ENCODE measurements at places on chromosomes 11 and 22.
A peak's percentile ranks its signal among the peaks of the same experiment; 100 is the strongest.

DNA sequence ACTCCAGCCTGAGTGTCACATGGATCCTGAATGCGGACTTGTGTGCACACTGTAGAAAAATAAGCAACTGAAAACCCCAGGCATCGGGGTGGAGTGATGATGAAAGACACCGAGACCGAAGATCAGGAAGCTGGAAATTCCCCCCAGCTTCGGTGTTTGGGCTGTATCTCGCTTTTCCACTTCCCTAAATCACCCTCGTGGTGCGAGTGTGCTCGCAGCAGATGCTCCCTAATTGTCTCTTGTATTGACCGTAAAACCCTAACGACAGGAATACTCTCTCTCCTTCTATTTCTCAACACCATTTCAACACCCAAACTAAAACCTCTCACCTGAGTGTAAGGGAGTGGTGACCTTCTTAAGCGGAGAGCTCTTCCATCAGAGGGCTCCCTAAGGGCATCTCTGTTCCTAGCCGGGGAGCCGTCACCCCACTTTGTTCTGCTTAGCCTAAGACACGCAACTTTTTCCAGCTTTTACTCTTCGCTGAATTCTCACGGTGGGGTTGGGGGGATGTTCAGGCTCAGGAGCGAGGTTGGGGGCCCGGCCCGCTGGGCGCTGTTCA, 635 bp upstream of the GRK3 start:
- DNase-seq, result no peak

DNA sequence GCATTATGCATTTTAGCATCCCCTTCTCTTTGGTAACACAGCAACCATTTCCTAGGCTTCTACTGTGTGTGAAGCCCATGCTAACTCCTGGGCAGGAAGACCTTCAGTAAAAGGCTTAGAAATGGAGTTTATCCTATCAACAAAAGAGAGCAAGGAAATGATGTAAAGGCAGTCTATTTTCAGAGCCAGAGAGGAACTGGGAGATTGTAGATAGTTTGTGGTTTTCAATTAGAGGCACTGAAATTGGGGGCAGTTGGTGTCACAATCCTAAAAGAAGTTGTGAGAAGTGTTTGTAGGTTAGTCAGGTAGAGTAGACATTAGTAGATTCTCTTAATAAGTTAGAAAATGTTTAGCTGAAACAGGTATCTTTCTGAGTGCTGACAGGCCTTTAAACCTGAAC, 7.1 kb downstream of the ACAD8 start:
- no peak for DNase-seq

- no peak for DNase-seq
Measured at GRCh38 chr11:105389952-105390351, 219.9 kb upstream of the GRIA4 start.

DNA sequence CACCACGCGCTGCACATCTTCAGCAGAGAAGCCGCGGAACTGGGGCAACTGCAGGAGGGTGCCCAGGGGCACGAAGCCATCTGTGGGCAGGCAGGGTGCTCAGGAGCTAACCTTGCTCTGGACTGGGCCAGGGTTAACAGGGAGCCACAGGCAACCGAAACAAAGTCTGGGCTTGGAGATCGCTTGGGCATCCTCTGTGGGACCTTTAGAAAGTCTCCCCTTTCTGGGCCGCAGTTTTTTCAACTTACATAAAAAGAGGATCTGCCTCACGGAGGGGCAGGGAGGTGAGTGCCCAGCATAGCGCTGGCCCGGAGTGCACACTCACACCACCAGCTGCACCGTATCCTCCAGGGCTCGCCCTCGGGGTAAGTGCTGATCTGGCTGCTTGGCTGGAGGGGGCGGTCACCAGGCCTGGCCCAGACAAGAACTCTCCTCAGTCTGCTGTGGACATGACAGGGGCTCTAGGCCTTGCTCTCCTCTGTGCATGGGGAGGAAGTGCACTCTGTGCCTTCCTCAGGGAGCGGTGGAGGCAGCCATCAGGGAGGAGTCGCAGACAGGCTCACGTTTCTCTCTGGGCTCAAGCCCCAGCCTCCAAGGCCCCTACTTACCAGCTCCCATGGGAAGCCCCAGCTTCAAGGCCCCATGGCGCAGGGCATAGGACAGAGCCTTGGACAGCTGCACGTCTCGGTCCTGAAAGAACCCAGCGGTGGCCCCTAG, 937 bp downstream of the TRPT1 start:
- DNase-seq, result no peak

DNA sequence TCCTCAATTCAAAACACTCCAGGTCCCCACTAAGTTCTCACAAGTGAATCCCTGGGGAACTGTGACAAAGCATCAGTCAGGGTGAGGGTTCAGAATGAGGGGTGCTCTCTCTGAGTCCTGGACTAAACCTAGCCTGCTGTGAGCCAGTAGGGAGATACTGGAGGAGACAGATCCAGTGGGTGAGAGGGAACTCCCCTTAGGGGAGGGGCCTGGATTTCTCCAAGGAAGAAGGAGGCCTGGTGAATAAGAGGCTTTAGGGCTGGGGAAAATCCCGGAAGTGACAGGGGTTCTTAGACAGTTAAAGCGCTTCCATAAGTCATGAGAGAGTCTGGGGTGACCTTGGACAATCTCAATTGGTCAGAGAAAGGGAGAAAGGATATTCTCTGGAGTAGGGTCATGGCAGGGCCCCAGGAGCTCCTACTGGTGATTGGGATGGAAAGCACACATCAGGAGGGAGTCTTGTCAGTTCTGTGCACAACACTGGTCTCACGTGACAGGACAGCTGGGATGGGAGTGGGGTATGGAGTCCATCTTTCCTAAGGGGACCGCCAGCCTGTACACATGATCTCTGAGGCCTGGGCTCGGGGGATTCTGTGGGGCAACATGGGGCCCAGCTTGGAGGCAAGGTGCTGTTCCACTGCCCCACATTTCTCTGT, 1.5 kb downstream of the TBC1D10A start:
- no peak for DNase-seq

GRCh38 chr11:68212421-68213134, 518 bp downstream of the KMT5B start:
- DNase-seq, result peak; percentile 55

GRCh38 chr11:128311742-128312719, 275.3 kb downstream of the ETS1 start:
- no peak for DNase-seq

DNA sequence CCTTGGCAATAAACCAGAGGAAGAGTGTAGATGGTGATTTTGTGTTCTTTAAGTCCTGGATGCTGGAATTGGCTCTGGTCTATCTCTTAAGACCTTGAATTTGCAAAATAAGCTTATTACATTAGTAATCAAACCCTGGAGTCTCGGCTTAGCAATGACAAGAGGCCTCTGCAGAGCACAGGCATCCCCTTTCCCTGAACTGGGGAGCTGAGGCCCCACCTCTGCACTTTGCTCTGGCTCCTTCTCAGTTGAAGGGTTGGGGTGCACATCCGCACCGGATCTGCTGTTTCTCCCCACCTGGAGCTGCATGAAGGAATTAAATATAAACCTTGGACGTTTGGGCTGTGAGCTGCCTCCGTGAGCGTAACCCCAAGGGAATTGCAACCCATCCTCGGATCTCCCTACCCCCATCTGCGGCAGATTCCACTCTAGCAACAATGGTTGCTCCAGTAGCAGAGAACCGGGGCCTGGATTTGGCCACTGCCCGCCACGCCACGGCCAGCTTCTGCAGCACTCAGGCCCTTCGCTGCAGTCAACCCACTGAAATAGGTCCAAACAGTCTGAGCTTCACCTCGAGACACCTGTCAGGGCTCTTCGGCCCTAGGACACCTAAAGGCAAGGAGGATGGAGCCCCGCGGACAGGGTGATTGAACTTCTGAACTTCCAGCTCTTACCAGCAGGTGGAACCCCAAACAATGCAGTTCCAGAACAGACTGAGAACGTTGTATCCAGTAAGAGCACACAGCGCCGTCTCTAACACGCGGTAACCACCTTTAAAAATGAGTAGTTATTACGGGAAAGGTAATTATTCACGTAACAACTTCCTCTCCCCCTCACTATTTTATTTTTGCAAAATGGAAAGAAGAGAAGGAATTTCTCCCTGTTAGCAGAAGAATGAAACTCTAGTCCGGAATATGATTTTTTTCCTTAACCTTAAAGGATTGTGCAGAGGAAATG, 54.8 kb upstream of the CAPRIN1 start:
- peak; percentile 66 for DNase-seq

- no peak for DNase-seq
Measured at GRCh38 chr11:60182541-60183330, at the start of gene MS4A6A. Gene MS4A6A (minus strand): TSS chr11:60183083. CDS start chr11:60181727, 1,356 bp downstream.

GRCh38 chr11:5204787-5205186, 4.3 kb upstream of the OR51V1 start:
- DNase-seq, result peak; percentile 21

GRCh38 chr11:86934926-86935579, 20.1 kb downstream of the FZD4 start:
- no peak for DNase-seq

DNA sequence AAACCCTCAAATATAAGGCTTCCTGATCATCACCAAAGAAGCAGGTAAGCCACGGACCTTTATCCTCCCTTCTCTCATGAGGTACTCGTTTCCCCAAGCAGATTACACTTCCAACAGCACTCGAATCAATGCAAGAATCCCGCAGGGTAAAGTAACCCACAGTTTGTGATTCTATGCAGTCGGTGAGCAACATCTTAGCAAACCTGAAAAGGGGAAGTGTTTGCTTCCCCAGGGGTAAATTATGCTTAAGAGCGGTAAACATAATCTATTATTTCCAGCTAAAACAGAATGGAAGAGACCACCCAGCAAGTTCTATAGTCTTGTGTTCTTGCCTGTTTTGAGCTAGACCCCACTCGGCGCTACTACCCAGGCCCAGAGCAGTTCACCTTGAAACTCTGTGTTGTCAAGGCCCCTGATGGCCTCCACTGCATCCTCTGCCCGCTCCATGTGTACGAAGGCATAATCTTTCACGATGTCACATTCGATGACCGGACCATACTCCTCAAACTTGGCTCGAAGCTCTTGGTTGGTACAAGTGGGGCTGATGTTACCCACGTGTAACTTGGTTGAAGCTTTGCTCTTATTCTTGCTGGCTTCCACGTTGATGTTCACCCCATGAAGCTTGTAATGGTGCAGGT, 1.3 kb downstream of the RBM4B start:
- DNase-seq, result no peak

DNA sequence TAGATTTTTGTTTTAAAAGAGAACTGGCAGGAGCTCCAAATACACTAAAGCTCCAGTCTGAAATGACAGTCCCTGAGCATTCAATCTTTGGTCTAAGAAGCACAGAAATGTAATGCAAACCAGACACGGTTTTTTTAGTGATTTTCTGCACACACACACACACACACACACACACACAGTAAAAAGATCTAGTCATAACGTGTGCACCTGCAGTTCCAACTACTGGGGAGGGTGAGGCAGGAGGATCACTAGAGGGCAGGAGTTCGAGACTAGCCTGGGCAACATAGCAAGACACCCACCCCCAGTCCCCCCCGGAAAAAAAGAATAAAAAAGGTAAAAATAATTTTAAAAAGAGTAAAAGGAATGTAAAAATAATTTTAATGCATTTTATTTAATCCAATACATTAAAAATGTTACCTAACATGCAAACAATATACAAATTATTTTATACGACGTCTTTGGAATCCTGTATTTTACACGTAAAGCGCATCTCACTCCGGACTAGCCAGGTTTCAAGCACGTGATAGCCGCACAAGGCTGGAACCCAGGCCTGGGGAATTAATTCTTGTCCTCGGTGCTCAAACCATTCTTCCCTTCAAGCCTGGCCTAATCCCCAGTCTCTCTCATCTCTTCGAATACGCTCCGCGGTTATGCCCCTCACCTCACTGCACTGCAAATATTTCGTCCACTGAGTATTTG, 762 bp upstream of the TBC1D22A start:
- no peak for DNase-seq

DNA sequence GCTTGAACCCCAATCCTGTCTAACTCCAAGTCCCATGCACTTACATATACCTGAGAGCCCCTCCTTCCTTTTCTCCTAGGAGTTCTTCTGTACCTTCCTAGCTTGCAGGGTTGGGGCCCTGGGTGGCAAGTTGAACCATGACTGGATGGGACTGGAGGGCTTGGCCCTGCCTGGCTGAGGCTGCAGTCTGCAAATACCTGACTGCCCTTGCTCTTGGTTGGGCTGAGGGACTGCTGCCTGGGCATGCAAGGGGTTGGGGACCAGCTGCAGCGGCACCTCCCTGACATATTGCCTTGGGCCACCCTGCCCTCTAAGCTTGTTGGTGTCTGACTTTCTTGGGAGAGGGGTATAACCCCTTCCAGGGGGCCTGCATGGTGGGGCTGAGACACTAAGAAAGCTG, 9.8 kb upstream of the SLC39A13 start:
- DNase-seq, result no peak

- no peak for DNase-seq
Measured at GRCh38 chr22:32331236-32331917, 26.3 kb upstream of the RFPL3 start.

DNA sequence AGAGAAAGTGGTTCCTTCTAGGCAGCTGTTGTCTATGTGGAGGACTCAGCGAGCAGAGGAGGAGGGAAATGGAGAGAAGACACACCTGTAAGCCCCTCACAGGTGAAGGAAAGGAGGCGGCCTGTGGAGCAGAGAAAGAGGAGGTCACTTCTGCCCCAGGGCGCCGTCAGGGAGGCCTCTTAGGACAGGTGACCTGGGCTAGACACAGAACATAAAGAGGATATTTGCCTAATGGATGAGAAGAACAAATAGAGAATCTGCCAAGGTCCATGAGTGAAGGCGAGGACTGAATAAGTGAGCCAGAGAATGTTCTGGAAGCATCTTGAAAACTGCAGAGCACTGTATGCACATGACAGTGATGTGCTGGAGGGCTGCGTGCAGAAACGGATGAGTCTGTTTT, 2.2 kb upstream of the SCUBE1 start:
- DNase-seq, result no peak

DNA sequence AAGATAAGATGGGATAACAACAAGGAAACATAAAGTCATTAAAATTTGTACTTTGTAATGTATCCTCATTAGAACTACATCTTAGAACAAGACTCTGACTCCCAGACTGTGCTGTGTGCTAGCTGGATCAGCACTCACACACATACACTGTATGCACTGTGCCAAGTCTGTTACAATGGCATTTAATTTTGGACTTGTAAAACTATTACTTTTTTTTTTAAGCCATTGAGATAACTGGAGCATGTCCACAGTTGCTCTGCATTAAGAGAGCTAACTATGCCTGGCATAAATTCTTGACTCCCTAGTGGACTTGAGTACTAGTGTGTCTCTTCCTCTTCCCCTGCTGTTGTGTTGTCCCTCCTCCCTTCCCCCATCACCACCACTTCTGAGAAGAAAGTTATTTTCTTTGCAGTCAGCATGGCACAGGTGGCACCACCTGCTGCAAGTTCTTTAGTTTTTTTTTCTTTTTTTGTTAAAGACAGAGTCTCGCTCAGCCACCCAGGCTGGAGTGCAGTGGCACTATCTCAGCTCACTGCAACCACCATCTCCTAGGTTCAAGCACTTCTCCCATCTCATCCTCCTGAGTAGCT, 268.6 kb downstream of the TMEM135 start:
- no peak for DNase-seq

- no peak for DNase-seq
Measured at GRCh38 chr11:115930886-115931547, 426.8 kb upstream of the CADM1 start.

- no peak for DNase-seq
Measured at GRCh38 chr11:131980888-131981668, 610.7 kb downstream of the NTM start.

- DNase-seq, result peak; percentile 90
Measured at GRCh38 chr22:39174498-39175352, 22.2 kb upstream of the CBX7 start.

- DNase-seq, result no peak
Measured at GRCh38 chr11:62435846-62436660, 17.2 kb downstream of the SCGB1A1 start.

GRCh38 chr11:23780231-23780630, 716.6 kb upstream of the LUZP2 start:
- no peak for DNase-seq
